ENCODE measurements at places on chromosomes 13 and 19.

DNA sequence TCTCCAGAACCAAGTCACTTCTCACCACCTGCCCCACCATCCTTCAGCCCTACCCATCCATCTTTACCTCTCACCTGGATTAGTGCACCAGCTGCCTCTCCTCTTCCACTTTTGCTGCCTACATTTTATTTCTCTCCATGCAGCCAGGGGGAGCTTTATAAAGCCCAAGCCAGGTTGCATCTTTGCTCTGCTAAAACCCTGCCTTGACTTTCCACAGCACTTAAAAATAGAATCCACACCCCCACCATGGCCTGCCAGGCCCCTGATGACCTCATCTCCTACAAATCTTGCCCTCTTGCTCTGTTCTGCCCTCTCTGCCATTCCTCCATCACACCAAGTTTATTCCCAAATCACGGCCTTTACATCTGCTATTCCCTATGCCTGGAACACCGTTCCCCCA is 1.8 kb downstream of the HOOK2 start:
- peak; percentile 47 for DNase-seq

GRCh38 chr19:34319230-34319585 is 45.8 kb upstream of the GPI start:
- DNase-seq: no peak

DNA sequence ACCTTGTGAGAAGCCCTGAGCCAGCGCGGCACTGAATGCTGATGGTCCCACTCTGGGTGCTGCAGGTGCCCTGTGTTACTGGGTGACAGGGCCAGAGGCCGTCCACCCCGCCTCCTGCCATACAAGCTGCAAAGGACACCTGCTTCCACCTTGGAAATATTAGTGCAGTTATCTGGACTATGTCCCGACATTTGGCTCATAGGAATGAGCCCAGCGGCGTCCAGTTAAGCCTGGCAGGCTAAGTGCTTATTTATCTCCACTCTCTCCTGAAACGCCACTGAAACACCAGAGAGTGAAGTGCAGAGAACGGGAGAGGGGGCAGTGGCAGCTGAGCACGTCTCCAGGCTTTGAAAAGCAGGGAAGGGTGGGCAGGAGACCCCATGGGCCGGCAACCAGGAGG is 145.8 kb downstream of the KDM4B start:
- no peak for DNase-seq

DNA sequence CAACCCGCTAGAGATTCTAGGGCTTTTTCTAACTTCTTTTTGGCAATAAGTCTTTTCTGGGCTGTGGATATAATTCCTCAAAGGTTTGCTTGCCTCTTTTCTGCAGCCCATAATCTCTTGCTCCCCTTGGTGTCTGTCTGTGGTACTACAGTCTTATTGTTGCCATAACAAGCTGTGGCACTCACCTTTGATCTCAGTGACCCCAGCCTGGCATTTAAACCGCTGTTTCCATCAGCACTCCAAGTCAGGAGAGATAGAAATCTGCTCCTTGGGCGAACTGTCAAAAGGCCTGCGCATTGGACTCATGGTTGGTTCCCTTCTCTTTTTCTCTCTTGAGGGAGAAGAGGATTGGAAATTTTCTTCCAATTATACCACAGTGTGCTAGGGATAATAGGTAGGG is 14.5 kb upstream of the MPHOSPH8 start:
- DNase-seq: peak; percentile 35

DNA sequence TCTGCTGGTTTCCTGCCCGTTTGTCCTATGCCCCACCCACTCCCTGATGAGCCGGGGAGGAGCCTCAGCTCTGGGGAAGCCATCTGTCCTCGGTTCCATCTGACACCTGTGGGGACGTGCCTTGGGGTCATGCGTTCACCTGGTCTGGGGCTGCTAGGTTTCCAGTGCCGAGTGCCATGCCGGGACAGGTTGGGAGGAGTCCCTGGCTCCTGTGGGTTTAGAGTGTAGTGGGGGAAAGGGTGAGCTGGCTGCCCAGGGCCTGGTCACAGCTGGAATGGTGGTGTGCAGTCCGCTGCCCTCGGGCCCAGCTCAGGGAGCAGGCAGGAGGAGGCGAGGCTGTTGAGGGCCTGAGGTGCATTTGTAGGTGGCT is 2.5 kb downstream of the KDM4B start:
- DNase-seq: peak; percentile 43

DNA sequence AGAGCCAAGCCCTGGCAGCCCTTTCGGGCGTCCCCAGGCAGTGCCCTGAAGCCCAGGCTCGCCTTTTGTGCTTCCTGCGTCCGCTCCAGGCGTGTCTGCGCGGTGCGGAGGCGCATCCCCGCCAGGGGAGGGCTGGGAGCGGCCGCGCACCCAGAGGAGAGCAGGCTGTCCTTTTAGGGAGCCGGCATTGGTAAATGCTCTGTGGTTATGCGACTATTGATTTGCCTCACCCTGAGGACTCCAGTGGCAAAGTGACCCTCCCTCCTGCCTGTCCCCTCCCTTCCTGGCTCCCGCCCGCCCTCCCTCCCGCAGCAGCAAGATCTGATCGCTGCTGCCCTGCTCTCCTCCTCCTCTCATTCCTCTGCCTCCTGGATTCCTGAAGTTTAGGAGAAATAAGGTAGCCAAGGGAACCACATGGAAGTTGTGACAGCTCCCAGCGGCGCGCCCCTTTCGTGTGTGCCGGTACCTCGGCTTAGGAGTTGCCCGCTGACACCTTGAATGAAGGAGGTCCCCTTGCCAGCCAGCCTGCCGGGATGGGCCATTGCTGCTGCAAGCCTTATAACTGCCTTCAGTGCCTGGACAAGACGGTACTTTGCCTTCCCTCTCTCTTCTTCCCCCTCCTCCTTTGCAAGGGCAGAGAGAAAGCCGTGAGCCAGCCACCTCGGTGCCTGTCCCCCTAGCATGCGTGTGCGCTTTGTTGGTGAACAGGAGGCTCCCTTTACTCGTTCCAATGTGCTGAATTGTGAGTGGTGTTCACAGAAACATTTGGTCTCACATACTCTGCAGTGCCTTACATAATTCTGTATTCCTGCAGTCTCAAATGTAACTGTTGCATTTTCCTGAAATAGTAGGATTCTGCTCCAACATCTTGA is 166.9 kb downstream of the SLC7A1 start:
- peak; percentile 35 for DNase-seq

DNA sequence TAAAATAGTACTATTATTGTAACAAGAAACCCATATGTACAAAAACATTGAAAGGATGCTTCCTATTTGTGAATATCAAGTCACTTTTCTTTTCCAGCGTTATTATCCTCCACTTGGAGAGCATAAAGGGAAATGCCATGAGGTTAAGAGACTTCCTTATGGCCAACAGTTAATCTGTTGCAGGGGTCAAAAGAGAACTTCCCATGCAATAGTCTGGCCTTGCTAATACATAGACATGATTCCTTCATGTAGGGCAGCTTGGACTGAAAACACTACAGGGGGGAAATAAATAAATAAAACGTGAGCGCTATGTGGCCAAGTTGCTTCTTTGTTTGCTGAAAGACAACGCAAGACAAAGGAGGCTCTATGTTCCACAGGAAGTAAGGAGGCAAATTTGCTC is 269.1 kb upstream of the EDNRB start:
- DNase-seq: no peak

GRCh38 chr19:16316506-16316882 is 8.1 kb upstream of the KLF2 start:
- DNase-seq: no peak

DNA sequence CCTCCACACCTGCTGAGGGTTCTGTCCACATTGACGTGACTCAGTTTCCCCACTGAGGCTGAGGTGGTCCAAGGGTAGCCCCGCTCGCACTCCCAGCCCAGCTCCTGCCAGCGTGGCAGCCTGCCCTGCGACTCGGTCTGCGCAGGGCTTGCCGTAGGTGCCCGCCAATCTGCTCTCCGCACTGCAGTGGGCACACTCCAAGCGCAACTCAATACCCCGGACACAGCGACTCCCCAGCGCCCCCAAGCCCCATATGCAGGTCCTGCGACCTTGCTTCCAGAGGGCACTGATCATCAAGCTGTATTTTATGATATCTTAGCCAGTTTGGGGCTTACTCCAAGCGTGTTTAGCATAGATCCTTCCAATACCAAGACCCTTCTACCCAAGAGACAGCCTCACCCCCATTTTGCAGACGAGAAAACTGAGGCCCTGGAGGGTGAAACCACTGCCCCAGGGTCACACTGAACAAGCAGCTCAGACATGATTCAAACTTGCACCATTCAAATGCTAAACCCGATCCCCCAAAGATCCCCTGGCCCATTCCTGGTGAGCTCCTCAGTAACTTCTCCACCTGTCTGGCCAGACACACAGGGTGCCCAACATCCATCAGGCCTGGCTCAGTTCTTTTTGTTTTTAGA is 13.5 kb downstream of the PTPRS start:
- DNase-seq: no peak

- no peak for DNase-seq
Measured at GRCh38 chr19:51531349-51532315, at the start of gene SIGLEC6. SIGLEC6 (minus strand) TSS chr19:51531670; CDS start chr19:51531648, 22 bp downstream.

DNA sequence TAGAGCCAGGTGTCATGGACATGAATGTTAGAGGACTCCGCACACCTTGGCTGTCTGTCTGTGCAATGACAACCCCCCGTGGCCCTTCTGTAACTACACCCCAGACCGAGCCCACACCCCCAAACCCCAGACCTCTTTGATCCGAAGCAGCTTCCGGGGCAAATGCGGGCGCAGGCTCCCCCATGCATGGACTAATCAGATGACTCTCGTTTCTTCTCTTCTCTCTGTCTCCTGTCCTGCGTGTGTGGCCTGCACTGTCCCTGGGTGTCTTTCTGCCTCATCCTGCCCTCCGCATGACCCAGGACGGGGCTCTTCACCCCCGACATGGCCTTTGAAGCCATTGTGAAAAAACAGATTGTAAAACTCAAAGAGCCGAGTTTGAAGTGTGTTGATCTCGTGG is 38.9 kb downstream of the TMED1 start:
- DNase-seq: no peak

GRCh38 chr19:10760273-10760944 is 42.5 kb downstream of the DNM2 start:
- peak; percentile 67 for DNase-seq

- no peak for DNase-seq
Measured at GRCh38 chr13:26208287-26208686, 13.8 kb downstream of the RNF6 start.

GRCh38 chr19:5559804-5560133 is 8.0 kb downstream of the TINCR start:
- DNase-seq: no peak

- no peak for DNase-seq
Measured at GRCh38 chr13:39635564-39635963, 19.9 kb upstream of the COG6 start.

DNA sequence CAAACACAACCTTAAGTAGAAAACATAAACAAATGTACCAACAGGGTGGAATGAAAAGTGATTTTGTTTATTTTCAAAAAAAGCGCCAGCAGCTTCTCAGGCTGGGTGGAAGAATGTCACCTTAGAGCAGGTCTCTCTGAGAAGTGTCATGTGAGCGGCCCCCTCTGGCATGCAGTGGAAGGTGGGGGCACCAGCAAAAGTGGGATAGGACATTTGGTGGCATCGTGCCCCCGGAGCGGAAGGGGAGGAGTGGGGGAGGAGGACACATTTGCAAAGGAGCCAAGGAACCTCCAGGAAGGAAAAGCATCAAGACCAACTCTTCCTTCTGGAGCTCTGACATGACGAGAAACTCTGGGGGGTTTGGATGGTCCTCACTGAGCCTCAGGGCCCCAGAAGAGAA is 635.3 kb downstream of the UQCRFS1 start:
- DNase-seq: no peak

DNA sequence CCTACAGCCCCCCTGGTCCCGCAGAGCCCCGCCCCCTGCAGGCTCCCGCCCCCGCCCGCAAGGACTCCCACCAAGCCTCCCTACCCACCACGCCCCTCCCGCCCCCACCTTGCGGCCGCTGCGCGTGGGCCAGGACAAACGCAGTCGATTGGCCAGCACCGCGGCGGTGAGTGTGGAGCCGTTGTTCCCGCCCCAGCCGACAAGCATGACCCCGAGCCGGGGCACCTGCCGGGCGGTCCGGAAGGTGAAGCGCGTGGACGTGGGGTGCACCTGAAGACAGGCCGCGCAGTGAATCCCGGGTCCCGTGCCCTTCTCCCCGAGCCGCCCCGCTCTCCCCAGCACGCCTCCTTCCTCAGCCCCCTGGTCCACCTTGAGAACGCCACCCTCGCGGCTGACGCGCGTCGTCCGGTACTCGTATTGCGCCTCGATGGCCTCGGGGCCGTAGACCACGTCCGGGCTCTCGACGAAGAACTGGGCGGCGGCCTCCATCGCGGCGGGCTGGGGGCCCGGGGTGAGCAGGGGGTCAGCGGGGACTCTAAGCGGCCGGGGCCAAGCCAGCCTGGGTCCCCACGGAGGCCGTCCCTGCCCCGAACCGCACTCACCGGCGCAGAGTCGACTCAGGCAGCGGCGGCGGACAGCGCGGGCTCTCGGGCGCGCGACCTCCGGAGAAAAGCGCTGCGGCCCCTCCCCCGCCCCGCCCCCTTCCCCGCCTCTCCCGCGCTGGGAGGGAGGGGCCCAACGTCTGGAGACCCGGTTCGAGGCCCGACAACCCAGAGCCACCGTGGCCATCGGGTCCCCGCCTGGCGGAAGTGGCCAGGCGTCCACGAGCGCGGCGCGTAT is at the start of gene ISYNA1:
TSS of gene ISYNA1 (minus strand) at position 643 of the 840 bp plus-strand sequence. CDS start at position 489, 154 bp downstream.
- DNase-seq: peak; percentile 76

GRCh38 chr13:104389691-104390090 is 1323.5 kb upstream of the SLC10A2 start:
- DNase-seq: no peak

DNA sequence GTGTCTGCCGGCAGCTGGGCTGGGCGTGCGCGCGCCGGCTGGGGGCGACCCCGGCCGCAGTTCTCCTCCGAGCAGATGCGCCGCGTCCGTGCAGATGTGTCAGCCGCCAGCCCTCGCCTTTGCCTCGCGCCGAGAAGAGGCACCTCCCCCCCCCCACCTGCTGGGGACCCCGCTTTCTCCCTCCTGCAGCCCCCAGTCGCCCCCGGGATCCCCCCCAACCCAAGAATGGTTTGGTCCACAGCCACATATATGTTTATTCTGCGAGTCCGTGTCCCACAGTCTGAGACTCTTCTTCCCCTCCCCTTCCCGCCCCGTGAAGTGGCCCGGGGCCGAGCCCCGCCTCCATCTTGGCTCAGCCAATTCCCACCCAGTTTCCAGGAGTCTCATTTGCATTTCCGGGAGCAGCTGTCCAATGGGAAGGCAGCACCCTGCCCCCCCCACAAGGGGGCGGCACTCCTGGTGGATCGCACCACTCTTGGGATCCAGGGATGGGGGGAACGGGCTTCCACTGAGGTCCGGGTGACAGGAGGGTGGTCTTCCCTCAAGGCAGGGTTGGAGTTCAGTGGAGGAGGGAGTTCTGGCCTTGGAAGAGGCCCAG is 8.6 kb downstream of the ISOC2 start:
- peak; percentile 82 for DNase-seq

DNA sequence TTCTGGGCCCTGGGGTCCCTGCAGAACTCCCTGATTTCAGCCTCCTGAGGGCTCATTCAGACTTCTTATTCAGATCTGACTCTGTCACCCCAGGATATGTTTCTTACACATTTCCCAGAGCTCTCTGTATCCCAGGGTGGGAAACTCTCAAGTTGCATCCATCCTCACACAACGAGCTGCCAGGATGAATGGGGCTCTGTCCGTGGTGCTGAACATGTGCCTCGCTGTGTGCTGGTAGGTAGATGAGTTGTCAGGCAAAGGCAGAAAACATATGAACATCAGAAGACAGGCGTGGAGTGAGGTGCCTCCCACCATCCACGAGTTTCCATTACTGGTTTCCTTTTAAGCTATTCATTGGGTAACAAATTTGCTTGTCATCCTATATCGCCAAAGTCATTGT is 11.4 kb upstream of the IGFL1 start:
- DNase-seq: peak; percentile 57

- DNase-seq: no peak
Measured at GRCh38 chr19:54551950-54552912, 21.4 kb upstream of the LILRA2 start.

GRCh38 chr13:92806215-92806614 is 420.4 kb upstream of the GPC6 start:
- DNase-seq: peak; percentile 29

- peak; percentile 72 for DNase-seq
Measured at GRCh38 chr19:10230173-10230860, 814 bp downstream of the S1PR2 start.
